ENCODE measurements at places on chromosomes 16 and 17. TPM values are rescaled to one million over a fixed set of nuclear protein-coding genes. Genes with fewer than 3 reads are reported as not detected.
A peak's percentile ranks its signal among the peaks of the same experiment; 100 is the strongest.

DNA sequence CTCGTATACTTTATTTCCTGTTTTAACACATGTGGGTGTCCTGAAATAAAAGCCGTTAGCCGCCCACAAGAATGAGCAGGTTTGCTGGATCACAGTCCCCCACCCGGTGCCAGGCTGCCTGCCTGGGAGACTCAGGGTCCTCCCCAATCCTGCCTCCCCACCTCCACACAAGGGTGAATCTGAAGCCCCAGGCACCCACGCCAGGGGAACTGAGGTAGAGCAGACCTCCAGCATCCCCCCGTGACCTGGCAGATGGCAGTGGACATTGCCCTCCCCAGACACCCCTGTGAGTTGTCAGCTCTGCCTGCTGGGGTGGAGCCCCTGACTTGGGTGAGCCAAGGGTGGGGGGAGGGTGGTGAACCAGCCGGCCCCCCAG is 114.8 kb downstream of the METRNL start:
- no peak for DNase-seq

DNA sequence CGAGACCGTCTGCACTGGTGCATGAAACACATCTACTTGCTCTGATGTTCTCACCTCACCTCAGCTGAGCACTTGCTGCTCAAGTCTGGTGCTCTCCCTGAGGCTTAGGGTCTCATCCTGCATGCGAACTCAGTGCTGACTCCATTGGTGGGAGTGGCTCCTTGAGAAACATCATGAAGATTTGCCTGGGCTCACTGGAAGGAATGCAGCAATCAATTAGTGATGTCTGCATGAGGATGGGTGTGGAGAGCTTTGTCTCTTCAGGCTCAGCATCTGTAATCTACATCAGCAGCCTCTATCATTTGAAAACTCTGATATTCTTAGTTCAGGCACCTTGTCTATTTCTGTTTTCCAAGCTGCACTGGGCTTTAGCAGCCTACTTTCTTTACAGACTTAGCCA is 204.4 kb downstream of the IRF8 start:
- DNase-seq: no peak

DNA sequence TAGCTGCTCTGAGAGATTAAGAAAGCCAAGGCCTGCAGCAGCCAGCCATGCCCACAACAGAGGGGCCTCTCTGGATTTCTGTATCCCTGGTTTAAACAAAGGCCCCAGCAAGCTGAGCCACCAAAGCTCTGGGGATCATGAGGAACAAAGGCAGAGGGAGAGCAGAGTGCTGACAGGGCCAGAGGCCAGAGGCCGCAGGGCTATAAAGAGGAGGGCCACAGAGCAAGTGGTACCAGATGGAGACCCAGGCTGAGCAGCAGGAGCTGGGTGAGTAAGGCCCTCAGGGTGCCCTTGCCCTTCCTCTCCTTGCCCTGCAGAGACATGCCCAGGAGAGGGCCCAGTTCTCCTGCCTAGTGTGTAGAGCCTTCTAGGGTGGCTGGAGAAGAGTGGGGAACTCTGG is at the start of gene CRYBA1:
TSS of gene CRYBA1 (plus strand) at position 232 of the 400 bp plus-strand sequence. CDS start at position 237, 5 bp downstream.
- DNase-seq: no peak

DNA sequence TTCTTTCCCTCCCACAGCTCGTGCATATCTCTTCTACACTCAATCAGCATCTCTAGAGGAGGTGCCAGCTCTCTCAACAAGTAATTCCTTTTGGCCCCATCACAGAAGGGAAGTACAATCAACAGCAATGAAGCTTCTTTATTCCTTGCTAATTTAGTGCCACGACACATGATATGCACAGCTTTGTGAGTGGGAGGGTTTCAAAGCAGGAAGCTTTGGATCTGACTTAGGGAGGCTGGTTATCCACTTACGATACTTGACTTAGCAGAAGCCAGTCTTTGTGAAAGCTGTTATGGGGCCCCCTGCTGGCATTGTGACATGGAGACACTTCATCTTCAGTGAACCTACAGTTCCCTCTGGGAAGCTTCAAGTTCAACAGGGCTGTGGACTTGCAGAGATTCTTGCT is 81.0 kb downstream of the TMEM100 start:
- DNase-seq: peak; percentile 71

- DNase-seq: no peak
Observed at GRCh38 chr17:80445007-80445725, 30.2 kb downstream of the ENDOV start.

- no peak for DNase-seq
Observed at GRCh38 chr16:78396673-78397072, 297.2 kb downstream of the WWOX start.

DNA sequence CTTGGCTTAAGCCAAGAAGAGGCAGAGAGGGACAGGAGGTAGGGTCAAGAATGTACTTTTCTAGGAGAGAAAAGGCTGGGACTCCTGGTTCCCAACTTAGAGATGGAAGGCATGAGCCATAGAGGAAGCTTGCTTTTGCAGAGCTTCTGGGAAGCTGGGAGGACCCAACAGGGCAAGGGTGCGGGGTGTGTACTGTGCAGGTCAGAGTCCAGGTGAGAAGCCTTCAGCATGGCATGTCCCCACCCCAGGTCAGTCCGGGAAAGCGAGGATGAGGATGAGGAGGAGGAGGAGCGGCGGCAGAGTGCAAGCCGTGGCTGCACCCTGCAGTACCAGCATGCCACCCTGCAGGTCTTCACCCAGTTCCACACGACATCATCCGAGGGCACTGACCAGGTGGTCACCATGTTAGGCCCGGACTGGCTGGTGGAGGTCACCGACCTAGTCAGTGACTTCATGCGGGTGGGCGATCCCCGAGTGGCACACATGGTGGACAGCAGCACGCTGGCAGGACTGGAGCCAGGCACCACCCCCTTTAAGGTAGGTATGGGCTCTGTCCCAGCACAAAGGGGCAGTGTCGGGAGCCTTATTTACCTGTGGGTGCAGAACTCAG is 55.3 kb downstream of the TMEM132E start:
- no peak for DNase-seq

DNA sequence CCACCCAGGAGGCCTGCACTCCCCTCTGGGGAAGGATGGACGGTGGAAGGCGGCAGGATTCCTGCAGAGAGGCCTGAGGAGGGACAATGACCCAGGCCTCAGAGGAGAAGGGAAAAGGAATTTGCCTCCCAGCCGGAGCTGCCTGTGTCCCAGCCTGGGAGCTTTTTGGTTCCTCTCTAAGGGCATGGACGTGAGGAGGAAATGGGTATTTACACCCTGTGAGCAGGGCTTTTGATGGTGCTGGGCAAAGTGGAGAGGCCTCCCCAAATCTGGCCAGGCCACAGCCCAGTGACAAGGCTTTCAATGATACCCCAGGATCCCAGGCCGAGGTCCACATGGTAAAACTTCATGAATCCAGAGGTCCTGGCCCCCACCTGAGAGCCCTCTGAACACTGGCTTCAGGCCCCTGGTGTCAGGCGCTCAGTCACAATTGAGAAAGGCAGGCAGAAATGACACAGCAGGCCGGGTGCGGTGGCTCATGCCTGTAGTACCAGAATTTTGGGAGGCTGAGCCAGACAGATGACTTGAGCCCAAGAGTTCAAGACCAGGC is 56.0 kb upstream of the DOC2B start:
- no peak for DNase-seq

DNA sequence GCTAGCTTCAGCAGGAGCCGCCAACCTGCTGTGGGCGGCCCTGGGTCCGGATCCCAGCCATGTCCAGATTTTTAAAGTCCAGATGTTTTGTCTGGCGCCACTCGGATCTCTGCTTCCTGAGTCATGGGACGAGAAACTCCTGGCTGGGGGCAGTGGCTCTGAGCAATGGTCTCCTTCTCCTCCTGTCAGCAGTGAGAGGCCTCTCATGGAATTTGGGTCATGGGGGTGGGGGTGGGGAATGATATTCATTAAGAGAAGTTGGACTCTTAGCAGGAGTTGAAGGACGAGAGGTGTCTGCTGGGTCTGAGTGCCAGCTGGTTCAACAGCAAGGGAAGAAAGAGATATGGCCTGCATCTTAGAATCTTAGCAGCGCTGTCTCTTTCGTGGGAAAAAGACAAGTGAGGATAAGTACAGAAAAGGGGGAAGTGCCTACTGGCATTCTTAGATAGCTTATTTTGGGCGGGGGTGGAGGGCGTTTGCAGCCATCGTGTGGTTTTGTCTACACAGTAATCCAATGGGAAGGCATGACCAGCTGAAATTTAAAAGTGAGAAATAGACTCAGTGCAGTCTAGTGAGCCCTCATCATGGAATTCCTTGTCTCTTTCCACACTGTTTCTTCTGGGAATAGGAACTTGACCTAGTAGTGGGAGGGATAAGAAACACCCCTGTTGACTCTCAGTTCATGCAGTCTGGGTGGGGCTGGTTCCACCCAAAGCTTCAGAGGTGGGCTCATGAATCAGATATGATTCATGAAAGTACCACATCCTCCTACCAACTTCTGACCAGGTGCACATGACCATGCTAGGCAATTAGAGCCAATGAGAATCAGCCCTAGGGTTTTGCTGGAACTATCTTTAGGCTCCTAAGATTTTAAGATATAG is 80.5 kb downstream of the MYH13 start:
- DNase-seq: peak; percentile 66

DNA sequence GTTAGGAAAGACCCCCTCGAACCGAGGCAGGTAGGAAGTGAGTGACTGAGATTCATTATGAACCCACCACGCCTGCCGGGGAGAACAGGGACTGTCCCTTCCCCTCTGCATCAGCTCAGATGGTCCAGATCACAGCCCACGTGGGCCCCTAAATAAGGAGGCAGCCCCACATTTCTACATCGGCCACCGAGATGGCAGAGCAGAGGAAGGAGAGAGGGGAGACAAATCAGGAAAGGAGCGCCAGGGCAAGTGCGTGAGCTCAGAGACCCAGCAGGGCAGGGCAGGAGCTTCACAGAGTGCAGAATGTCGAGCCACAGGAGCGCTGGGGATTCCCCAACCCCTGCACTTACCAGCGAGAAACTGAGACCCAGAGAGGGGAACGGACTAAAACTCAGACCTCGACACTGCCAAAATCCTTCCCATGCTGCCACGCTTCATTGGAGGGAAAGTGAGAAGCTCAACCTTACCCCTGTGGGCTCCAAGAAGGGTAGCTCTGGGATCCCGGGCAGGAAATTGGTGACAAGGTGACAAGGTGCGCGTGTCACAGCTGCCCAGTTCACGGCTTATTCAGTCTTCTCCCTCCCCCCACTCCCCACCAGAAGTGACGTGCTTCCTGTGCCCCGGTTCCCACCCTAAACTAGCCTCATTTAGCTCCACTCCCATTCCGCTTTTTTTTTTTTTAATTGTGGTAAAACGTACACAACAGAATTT is at the start of gene ICAM2:
TSS of gene ICAM2 (minus strand) at position 578 of the 711 bp plus-strand sequence. CDS start 13,942 bp downstream, outside the sequence.
- no peak for DNase-seq

DNA sequence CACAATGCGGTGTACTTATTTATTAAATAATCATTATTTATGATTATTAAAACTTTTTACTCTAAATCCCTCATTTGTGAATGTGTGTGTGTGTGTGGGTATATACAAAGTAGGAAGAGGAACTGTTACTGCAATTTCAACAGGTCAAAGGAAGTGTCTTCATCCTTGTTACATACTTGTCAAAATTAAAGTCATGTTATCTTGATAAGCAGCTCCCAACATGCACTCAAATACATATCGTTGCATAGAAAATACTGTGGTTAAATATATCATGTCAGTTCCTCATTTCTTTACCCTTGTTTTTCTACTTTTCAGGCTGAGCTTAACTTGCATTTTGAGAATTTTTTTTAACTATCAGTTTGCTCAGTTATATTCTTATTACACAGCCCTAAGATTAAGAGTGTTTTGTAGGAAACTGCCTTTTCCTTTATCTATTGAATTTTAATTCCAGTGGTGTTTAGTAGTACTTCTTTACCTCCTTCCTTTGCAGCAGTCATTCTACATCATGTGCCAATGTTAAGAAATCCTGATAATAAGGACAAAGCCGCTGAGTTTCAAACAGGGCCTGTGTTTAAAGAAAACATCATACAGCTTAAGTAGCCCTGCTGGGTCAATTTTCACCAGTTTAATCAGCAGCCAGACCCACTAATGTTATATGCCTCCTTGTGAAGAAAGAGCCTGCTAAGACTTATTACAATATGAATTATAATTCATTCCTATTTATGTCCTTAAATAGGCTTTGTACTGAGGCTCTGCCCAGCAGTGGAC is 7.2 kb downstream of the EFCAB5 start:
- no peak for DNase-seq

GRCh38 chr16:58670177-58670576 is 14.4 kb downstream of the SLC38A7 start:
- no peak for DNase-seq

GRCh38 chr17:34235389-34236028 is 19.6 kb upstream of the CCL2 start:
- peak; percentile 52 for DNase-seq

DNA sequence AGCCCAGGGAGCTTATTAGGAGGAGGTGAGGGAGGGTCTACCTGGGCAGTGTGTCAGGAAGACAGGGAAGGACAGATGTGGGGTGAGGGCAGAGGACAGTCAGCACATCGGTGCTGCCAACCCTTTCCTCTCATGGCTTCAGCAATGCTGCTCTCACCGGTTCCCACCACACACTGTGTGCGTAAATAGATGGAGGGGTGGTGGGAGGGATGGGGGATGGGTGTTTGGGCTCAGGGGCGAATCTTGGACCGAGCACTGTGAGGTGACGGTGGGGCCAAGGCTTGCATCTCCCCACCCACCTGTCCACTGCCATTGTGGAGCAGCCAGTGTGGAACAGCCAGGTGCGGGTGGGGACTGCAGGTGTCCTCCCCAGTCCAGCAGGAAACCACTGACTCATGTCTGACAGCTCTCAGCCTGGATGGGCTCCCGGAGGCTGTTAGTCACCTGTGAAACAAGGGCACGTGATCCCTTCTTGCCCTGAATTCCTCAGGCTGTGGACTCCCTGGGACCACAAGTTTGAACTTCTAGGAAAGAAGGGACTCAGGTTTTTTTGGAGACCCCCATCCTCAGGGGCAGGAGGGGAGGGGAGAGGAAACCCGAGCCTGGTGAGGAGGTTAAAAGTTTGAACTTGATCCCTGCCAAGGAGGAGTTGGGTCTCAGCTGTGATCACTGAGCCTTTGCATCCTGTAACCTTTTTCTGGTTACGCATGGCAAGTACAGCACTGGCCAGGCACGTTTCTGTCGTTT is 42.7 kb upstream of the SMPD3 start:
- peak; percentile 87 for DNase-seq

DNA sequence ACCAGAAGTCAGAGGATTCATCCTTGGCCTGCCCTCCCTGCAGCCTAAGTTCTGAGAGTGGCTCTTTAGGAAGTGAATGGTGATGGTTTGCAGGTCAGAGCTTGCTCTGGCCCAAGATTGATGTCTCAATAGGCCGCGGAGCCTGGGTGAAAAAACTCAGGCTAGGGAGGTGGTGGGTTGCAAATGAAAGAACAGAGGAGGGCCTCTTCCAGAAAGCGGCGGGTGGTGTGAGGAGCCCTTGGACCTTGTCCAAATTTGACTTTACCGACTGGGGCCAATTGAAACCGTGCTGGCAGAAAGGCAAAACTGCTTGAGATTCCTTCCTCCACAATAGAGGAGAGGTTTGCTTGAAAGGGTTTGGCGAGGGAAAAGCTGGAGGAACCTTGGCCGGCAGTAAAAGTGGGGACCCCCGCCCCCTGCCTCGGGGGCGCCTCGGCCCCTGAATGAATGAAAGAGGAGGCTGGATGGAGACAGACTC is 331.3 kb downstream of the SEC14L1 start:
- DNase-seq: peak; percentile 81

- no peak for DNase-seq
Observed at GRCh38 chr17:70888324-70888723, 719.0 kb downstream of the KCNJ2 start.

- no peak for DNase-seq
Observed at GRCh38 chr17:39165178-39165840, 652 bp downstream of the ARL5C start.

- no peak for DNase-seq
Observed at GRCh38 chr16:23074423-23074822, 74.8 kb downstream of the USP31 start.

Gene GRAP
- 0.54 TPM for polyA plus RNA-seq

Gene PARD6A
- 3.0 TPM for polyA plus RNA-seq

Gene TP53
- 31.7 TPM for polyA plus RNA-seq

Gene ICAM2
- 2.7 TPM for polyA plus RNA-seq

Gene NOS2
- polyA plus RNA-seq: 2.5 TPM

Gene ITGAD
- polyA plus RNA-seq: not detected

Measured in hepatocyte (in vitro differentiated cells).